ENCODE measurements at places on chromosomes 13 and 19.

- no peak for DNase-seq
These were observed 485.5 kb downstream of the DIAPH3 start for GRCh38 chr13:59677966-59678814.

DNA sequence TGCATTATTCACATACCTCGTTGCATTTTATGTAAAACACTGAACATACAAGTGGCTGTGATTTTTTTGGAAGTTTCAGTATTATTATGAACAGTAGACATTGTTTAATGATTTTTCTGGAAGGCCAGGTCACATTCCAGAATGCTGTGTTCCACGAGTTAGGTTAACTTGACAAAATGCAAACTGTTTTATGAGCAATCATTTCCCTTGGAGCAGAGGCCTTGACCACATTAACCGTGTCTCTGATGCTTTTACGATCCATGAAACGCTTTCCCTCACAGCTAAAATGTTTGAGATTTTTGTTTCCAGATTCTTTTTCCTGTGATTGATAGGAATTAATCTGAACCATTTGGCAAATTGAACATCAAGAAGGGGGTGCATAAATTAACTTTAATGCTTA lies 57.8 kb downstream of the MBNL2 start:
- DNase-seq: no peak

GRCh38 chr13:113013878-113014751 lies 45.1 kb downstream of the MCF2L start:
- DNase-seq: no peak

GRCh38 chr13:27493981-27494380 lies 43.6 kb upstream of the MTIF3 start:
- DNase-seq: no peak

DNA sequence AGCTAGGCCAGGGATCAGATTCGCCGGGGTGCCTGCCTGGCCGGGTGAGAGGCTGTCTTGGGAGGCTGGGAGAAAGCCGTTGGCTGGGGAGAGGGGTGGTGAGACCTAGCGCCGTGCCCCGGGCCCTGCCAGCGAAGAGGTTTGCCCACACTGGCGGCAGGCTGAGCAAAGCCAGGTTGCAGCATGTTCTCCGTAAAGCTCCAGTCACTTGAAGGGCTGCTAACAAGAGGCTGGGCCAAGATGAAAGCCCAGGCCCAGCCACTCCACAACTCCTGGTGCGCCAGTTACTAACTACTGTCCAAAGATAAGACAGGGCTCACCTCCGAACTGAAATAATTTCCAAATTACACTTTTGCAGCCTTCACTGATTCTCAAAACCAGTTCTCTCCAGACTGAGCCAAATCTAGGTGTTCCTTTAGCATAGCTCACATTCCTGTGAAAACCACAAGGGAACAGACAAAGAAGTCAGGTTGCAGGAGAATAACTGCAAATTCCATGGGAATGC lies 16.3 kb downstream of the ELAVL1 start:
- no peak for DNase-seq

DNA sequence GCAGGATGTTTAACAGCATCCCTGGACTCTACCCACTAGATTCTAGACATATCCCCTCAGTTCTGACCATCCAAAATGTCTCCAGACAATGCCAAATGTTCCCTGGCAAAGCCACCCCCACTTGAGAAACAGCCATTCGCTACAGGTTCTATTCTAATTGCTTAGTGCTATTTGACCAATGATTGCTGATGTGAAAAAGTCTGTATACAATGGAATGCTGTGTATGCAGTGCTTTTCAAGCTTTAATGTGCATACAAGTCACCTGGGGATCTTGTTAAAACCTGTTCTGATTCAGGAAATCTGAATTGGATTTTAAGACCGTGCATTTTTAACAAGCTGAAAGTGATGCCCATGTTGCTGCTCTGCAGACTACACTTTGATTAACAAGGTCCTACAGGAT lies 331.8 kb upstream of the KLF12 start:
- DNase-seq: no peak

DNA sequence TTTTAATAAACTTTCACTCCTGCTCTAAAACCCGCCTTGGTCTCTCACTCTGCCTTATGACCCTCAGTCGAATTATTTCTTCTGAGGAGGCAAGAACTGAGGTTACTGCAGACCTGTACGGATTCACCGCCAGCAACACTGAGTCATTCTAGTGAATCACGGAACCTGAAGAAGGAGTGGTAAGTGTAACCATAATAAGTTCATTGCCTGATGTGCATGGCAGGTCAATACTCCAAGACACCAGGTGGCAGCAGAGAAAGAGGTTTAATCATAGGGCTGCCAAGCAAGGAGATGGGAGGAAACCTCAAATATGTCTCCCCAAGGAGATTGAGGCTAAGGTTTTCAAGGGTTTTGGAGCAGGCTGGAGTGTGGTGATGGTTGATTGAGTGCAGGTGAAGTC lies 204.3 kb upstream of the IPO5 start:
- DNase-seq: no peak

- no peak for DNase-seq
These were observed 7.6 kb downstream of the MEGF8 start for GRCh38 chr19:42333018-42333417.

DNA sequence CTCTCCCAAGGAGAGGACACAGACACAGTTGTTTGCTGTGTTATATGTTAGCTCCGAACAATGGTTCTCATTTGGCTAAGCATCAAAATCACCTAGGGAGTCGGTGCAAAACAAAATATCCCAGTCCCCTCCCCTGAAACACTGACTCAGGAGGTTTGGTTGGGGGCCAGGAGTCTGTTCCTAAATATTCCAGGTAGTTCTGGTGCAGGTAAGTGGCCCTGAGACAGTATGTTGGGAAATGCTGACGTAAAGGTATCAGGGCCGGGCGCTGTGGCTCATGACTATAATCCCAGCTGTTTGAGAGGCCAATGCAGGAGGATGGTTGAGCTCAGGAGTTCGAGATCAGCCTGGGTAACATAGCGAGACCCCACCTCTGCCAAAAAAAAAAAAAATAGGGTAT lies 2.3 kb upstream of the MAP2K7 start:
- DNase-seq: no peak

All from left forelimb (tissue), 1 donor.